ENCODE measurements at places on chromosomes 1 and 21.

- no peak for DNase-seq
Observed at GRCh38 chr21:29529139-29529538, 230.4 kb downstream of the BACH1 start.

GRCh38 chr21:33133892-33134291 lies 64.0 kb downstream of the OLIG1 start:
- no peak for DNase-seq

GRCh38 chr1:226781937-226782609 lies 43.0 kb upstream of the ITPKB start:
- DNase-seq, result no peak

GRCh38 chr1:200211157-200211556 lies 183.6 kb downstream of the NR5A2 start:
- DNase-seq, result no peak

DNA sequence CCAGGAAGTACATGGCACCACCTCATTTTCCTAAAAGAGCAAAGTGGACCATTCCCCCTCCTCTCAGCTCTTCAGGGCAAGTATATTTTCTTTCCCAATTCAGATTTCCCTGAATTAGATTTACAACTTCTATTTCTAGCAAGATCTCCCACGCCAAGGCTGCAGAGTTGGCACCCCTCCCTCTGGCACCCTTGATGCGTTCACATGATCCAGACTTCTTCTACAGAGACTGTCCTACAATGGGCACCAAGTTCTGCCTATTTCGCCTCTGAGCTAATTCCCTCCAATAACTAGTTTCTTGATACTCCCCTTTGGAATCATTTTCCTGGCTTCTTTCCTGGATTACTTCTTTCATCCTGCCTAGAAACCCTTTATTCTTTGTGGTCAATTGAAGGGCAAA lies 122.0 kb downstream of the CDC7 start:
- DNase-seq, result no peak

DNA sequence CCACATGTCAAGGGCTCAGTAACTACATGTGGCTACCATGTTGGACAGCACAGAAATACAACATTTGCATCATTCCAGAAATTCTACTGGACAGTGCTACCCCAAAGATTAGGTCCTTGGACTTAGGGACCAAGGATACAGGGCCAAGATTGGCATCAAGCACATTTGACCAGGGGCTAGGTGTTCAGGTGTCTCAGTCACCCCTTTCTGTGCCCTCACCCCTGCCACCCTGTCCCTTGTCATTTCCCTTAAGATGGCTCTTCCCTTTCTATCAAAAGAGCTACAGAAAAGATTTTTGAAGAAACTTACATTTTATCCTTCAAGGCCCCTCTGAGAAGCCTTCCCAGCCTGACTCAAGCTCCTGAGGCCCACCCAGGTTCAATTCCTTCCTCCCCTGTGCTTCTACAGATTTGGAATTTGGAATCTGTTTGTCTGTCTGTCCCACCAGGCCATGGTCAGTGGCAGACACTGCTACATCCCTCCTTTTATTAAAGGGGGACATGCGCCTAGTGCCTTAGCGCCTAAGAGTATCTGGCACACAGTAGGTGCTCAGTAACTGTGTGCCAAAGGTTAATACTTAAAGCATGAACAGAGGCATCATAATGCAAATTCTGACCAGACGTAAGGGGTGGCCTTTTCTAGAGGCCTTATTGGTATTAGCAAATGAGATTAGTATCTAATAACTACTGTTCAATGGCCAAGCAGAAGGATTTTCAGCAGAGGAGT lies 21.4 kb downstream of the CSF1 start:
- no peak for DNase-seq
